CD4-positive, alpha-beta T cell treated with Interferon alpha-2 for 1 hour (primary cell): ENCODE measurements at places on chromosomes 2 and 18.

DNA sequence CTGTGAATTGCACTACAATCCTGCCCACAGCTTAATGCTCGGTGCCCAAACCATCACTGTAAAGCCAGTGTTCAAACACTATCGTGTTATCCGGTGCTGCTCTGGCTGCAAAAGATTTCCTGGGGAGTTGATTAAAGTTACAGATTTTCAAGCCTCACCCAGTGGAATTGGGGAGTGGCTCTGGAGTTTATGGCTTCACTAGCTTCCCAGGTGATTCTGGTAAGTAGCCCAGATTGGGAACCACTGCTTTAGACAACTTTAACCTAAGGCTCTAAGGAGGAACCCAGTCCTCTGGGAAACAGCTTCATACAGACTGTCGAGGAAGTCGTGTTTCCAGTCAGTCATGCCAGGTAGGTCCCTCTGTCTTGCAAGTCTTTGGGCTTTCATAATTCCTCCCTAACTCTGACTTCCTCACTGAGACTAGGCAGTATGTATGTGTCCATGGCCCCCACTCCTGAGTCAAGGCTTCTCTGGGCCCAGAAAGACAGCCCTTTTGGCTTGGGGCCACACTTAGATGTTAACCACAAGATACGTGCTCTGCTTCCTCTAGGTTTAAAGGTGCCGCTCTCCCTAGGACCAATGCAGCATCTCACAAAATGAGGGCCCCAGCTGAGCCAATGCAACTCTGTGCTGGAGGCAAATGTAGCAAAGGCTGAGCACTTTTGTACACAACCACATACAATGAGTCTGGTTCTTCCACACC lies 299.7 kb downstream of the PRKCE start:
- no peak for DNase-seq

DNA sequence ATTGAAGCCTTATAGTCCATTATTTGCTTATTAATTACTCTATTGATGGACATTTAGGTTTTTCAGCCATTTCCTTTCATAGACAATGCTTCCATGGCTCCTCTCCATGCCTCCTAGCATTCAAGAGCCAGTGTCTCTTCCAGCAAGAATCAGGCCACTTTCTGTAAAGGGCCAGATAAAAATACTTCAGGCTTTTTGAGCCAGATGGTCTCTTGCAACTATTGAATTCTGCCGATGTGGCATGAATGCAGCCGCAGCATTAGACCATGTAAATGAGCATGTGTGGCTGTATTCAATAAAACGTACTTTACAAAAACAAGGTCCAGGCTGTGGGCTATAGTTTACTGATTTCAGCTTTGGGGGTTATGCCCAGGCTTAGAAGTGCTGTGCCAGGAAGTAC lies 38.5 kb downstream of the TRAF3IP1 start:
- DNase-seq = no peak

- no peak for DNase-seq
Observed at GRCh38 chr2:39488450-39488849, 51.4 kb upstream of the MAP4K3 start.

DNA sequence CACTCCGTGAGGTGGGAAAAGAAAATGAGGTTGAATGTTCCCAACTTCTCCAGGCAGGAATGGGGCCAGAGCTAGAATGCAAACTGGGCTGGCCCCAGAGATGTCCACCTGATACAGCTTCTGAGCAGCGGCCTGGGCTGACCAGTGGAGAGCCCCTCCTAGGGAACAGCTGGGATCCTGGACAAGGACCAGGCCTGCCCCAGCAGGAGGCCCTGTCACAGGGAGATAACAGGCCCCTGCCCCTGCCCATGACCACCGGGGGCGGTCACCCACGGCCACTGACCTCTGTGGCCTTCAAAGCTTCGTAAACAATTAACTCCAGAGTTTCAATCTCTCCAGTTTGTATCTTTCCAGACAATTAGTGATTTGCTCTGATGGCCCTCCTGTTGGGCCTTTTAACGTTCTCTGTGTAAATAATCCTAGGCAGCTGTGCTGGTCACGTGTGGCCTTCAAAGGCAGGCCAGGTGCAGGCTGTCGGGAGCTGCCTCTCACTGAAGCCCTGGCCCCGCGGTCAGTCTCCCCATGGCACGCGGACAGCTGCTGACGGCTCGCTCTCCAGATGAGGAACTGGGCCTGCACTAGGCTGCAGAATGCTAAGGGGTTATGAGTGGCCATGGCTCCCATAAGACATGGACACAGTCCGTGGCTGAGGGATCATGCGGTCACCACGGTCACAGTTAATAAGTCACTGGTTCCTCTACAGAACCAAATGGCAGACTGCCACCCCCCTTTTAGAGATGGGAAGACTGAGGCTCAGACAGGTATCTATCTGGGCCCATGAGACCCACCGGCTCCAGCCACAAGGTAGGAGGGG lies 9.2 kb downstream of the HS6ST1 start:
- DNase-seq = no peak

DNA sequence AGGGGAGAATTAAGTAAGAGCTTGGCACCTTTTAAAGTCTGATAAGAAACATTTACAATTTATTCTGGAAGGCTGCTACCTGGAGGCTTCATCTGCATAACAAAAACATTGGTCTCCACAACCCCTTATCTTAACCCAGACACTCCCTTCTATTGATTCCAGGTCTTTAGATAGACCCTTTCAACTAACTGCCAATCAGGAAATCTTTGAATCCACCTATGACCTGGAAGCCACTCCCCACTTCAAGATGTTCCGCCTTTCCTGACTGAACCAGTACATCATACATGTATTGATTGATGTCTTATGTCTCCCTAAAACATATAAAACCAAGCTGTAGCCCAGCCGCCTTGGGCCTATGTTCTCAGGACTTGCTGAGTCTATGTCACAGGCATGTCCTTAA lies 289.4 kb downstream of the AGPS start:
- no peak for DNase-seq

DNA sequence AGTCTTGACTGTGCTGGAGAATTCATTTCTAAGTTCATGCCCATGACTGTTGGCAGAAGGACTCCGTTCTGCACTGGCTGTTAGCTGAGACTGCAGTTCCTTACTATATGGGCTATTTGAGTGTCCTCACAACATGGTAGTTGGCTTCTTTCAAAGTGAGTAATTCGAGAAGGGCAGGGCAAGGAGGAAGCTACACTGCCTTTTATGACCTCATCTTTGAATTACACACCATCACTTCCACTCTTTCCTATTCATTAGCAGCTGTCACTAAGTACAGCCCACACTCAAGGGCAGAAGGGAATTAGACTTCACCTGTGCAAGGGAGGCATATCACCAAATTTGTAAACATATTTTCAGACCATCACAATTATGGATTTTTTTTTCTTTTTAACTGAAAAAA lies 55.9 kb upstream of the EPAS1 start:
- DNase-seq = no peak

GRCh38 chr2:171523088-171524017 lies 1.1 kb downstream of the CYBRD1 start:
- no peak for DNase-seq

DNA sequence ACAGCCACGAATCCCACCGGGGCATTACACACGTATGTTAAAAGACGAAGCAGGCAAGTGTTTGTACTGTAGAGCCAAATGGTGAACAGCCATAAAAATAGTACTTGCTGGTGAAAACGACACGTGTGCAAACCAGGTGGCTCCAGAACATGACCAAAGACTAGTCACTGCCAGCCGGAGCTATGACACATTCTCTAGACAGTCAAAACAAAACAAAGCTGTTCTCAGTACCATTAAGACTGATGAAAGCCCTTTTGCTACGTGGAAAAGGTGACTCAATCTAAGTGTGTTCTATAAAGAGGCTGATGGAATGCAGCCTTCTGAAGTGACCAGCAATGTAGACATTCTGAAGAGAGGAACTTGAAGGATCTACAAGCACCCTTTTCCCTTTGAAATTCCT lies 367.7 kb upstream of the NETO1 start:
- no peak for DNase-seq

GRCh38 chr2:5353565-5353964 lies 338.6 kb upstream of the SOX11 start:
- DNase-seq = no peak

DNA sequence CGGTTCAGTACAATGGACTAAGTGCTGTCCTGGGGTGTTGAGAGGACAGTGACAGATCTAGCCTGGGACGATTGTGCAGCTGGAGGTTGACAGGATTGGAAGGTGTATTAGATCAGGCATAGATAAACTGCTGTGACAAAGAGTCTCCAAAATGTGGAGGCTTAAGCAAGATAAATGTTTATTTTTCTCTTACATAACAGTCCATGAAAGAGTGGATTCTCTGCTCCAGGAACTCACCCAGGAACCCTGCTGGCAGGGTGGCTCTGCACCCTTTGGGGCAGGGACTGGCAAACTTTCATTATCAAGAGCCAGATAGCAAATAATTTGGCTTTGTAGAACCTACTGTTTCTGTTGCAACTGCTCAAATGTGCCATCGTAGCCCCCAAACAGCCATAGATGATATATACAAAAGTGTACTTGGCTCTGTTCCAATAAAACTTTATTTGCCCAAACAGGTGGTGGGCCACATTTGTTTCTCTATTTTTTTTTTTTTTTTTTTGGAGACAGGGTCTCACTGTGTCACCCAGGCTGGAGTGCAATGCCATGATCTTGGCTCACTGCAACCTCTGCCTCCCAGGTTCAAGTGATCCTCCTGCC lies 9.7 kb downstream of the HRH4 start:
- DNase-seq = no peak

- no peak for DNase-seq
Observed at GRCh38 chr2:109475531-109476210, 138.1 kb downstream of the SEPTIN10 start.

DNA sequence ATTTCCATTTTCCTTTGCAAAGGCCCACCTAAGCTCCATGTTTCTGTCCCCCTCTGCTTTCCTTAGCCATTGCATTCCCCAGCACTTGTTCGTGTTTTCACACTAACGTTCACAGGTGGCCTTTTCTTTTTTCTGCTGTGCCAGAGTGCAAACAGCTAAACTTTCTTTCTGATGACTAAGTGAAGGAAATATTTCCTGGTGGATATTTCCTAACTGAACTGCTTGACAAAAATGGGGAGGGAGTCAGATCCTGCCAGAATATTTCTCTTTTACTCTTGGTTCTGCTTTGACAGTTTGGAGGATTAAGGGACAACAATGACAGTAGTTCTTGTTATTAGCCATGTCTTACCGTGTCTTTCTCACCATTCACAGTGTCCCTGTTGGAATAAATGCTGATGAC lies 344.0 kb downstream of the ARHGAP15 start:
- no peak for DNase-seq

- no peak for DNase-seq
Observed at GRCh38 chr2:121251497-121251896, 33.5 kb downstream of the TFCP2L1 start.

GRCh38 chr2:42862669-42863185 lies 70.3 kb upstream of the HAAO start:
- DNase-seq = no peak

DNA sequence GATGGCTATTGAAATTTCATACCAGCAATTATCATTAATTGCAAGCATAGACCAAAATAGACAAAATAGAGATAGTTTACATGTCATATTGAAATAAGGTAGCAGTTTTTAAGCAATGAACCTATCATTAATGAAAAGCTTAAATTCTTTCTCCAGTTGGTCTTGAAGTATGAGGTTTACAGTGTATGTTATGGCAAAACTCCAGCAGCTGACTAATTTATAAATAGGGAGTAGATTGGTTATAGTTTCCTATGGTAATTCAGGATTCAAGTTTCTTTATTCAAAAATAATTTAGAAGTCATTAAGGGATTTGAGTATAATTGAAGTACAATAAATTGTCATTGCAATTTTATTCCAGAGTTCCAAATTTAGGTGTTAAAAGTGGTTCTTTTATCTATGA lies 69.6 kb upstream of the COL5A2 start:
- DNase-seq = no peak

DNA sequence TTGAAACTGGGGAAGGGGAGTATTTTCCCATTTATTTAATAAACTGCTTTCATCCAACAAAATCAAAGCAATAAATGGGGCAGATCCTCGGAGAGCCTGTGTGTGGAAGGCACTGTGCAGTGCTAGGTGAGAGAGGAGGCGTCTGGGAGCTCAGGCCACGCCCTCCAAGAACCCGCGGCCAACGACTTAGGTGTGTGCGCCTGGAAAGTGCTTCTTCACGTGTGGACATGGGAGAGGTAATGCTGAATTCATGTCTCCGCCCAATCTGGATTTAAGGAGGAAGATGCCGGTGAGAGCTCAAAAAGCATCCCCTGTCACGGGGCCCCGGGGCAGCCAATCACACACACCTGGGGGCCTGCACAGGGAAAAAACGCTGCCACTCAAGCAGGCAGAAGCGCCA lies 77.4 kb downstream of the HDAC4 start:
- no peak for DNase-seq

GRCh38 chr2:99450199-99450598 lies 39.6 kb downstream of the REV1 start:
- DNase-seq = no peak

DNA sequence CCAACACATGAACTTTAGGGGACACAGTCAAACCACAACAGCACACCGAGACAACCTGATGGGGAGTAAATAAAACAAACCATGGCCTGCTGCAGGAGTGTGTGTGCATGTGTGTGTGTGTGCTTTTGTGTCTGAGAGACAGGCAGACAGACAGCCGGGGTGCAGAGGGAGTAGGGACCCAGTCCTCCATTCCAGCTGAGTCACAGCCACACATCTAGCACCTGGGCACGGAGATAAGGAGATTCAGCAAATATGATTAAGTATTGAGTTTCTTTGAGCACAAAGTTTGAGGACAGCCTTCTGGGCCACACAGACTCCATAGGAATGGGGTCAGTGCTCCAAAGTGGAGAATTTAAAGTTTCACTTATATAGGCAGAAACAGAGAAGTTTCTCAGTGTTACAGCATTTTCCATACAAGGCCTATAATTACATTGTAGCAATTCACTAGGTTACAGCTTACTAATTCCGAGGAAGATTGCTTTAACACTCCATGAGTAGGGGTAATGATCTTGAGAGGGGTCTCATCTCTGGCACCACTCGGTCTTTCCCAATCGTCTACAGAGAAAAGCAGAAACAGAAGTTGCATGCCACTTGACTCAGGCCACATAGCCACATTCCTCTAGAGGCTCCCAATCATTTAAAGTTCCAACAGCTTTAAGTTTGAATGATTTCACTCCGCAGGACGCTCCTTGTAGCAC lies 30.8 kb upstream of the PRLH start:
- no peak for DNase-seq

GRCh38 chr18:21463718-21464117 lies 136.8 kb downstream of the ESCO1 start:
- DNase-seq = no peak

DNA sequence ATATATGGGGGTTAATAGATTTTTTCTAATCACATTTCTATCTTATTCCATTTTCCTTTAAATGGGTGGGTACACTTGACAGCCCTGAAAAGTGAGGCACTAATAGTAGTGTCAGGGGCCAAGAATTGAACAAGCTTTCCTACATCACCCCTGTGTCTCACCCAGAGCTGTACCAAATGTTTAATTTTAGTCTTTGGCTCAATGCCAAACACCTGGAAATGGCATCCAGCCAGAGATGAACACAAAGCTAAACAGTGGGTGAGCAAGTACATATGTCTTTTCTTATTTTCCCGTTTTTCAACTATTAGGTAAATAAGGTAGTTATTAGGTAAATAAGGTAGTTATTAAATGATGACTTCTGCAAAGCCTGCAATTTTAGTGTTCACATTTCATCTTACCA lies 276.3 kb upstream of the ERBB4 start:
- DNase-seq = no peak
